ENCODE measurements at places on chromosomes 5 and 9.

DNA sequence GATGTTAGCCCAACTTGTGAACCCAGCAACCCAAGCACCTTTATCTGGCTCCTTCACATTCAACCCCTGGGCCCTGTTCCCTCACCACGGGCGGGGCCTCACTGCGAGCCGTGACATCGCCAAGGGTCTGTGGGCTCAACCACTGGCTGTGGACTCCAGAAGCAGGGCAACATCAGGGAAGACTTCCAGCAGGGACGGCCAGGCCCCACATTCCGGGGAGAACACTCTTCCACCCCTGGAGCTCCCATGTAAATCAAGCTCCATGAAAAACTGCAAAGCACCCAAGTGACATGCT is 175.3 kb downstream of the ERCC6L2 start:
- no peak for DNase-seq

DNA sequence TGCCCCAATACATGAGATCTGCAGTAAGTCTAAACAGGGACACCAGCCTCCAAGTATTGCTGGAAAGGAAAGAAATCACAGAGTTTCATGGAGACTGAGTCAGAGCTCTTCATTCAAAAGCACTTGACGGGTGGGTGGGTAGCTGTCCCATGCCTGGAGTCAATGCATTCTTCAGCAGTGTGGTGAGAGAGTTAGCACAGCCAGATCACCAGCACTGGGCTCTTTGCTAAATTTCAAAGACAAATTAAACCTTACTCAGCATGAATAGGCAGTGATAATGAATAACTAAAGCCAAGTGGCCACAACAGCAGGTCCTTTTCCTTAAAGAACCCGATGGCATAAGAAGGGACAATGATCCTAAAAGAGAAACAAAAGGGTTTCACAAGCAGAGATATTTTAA is 192.4 kb downstream of the ACTL7B start:
- DNase-seq: no peak

GRCh38 chr9:77876091-77876490 is 155.5 kb downstream of the GNAQ start:
- DNase-seq: no peak

DNA sequence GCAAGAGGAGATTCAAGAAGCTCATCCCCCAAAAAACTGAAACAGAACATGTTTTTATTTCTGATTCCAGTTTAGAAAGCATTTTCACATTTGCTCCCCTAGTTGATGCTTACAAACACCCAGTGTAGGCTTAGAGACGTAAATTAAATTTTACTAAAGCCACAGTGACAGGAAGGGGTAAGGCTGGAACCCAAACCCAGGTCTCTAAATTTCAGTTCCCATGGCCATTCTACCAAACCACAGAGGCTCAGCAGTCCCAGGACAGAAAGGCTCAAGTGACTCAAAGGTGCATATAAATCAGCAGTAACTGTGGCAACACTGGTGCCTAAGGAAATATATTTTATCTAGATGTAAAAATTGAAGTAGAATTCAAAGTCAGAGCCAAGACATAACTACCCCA is 128.7 kb downstream of the CEP120 start:
- no peak for DNase-seq

DNA sequence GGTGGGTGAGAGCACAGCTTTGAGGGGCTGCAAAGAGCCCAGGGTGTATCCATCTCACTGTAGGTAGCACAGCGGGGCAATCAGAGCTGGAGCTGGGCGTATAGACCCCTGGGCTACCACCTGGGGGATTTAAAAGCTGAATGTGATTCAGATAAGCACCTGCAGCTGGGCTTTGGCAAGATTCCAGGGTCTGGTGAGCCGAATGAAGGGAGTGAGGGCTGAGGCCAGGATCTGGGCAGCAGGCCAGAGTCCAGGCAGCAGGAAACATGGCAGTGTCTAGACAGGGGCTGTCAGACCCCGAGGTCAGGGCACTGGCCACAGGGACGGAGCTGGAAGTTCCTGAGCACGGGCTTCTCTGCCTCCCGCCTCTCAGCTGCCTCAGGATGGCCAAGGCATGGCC is 8.7 kb downstream of the ASS1 start:
- DNase-seq: no peak

- DNase-seq: no peak
Measured at GRCh38 chr9:112041536-112042243, 133.4 kb downstream of the SUSD1 start.

DNA sequence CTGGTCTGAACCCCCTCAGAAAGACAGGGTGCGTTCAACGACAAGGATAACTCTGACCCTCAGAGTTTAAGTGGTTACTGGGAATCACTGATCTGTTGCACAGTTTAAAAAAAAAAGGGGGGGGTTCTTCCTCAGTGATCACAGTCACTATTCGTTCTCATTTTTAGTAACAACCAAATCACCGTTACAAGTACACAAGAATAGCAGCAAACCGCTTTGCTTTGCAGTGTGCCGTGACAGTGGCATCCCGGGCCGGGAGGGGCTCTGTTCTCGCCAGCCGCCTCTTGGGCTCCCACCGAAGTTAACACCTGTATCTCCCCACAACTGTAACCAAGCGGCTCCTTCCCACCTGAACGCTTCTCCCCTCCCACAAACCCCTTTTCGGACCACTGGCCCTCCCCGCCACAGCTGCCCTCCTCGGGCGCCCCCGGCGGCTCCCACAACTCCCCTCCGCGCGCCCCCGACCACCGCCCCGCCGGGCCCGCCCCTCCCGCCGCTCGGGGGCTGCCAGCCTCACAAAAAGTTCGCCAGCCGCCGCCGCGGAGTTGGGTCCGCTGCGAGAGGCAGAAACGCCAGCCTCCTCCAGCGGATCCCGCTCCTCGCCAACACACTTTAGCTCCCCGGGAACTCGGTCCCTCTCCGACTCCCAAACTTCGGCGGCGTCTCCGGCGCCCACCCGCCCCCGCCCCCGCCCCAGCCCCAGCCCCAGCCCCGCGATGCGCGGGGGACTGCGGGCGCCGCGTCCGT is 1.2 kb downstream of the SSBP2 start:
- DNase-seq: peak; percentile 46

Measured in activated CD4-positive, alpha-beta T cell treated with anti-CD3 and anti-CD28 coated beads for 4 hours (primary cell).